ENCODE measurements at places on chromosomes 11 and 22.

DNA sequence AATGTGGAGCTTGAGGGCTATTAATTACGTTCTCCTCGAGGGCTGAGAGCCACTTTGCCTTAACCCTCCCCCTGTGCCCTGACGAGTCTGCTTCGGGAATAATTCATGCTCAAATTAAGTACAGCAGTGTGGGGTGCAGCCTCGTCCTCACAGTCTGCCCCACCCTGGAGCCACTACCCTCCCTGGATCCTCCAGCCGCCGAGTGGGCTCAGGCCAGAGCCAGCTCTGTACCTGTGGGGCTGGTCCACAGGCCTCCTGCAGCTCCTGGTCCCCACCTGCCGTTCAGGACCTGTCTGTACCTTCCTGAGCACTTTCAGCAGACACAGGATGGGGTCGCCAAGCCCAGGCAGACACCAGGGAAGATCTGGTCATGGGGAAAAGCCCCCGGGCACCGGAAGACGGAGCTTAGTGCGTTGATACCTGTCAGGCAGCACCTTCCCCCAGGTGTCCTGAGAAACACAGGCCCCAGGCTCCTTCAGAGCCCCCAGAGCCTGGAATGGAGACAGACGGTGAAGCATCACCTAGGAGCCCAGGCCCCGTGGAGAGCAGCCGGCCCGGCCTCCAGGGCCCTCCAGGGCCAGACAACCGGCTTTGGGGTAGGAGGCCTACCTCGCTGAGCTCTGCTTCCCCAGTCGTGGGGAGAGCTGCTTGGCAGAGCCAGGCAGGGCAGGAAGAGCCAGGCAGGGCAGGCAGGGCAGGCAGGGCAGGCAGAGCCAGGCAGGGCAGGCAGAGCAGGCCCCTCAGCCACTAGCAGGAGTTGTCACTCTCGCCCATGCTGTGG lies 9.7 kb downstream of the TSPAN32 start:
- DNase-seq: no peak

- DNase-seq: no peak
Observed at GRCh38 chr22:21921729-21922128, 30.9 kb downstream of the PPM1F start.

- DNase-seq: no peak
Observed at GRCh38 chr11:110951950-110952503, 239.8 kb upstream of the ARHGAP20 start.

DNA sequence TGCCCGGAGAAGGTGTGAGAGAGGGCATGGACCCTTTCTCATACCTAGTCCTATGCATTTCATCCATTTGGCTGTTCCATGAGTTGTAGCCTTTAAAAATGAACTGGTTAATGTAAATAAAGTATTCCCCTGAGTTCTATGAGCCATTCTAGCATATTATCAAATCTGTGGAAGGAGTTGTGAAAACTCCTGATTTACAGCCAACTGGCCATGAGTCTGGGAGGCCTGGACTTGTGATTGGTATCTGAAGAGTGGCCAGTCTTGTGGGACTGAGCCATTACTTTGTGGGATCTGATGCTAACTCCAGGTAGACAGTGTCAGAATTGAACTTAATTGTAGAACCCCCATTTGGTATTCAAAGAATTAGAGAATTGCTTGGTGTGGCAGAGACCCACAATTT lies 48.4 kb downstream of the FAM118A start:
- DNase-seq: no peak

DNA sequence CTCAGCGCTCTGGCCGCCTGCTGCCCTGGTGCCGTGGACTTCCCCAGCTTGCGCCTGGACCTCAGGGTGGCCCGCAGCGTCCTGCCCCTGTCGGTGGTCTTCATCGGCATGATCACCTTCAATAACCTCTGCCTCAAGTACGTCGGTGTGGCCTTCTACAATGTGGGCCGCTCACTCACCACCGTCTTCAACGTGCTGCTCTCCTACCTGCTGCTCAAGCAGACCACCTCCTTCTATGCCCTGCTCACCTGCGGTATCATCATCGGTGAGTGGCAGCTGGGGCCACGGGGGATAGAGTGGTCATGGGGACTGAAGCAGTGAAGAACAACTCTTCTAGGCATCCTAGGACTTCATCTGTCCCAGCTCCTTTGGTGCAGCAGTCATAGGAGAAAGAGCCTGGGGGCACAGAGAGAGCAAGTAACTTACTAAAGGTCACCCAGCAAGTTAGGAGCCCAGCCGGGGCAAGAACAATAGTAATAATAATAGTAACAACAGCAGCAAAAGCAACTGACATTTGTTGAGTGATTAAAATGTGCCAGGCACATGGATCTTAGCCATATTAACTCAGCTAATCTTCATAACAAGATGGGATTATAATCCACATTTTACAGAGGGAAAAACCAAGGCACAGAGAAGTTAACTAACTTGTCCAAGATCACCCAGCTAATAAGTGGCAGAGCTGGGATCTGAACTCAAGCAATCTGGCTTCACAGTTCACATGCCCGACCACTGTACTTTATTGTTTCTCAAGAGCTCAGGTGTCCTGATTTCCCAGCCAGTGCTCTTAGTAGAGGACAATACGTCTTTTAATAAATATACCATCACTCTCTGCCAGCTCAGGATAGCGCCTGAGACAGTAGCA lies 1.4 kb downstream of the SLC35C1 start:
- no peak for DNase-seq

Measured in naive thymus-derived CD8-positive, alpha-beta T cell (primary cell).